ENCODE measurements at places on chromosomes 7 and 10. TPM values are rescaled to one million over a fixed set of nuclear protein-coding genes. Genes with fewer than 3 reads are reported as not detected.

SDHAF3 gene
- total RNA-seq: not detected

GRCh38 chr10:119441921-119442757 is 100.4 kb downstream of the RGS10 start:
- DNase-seq: no peak

DNA sequence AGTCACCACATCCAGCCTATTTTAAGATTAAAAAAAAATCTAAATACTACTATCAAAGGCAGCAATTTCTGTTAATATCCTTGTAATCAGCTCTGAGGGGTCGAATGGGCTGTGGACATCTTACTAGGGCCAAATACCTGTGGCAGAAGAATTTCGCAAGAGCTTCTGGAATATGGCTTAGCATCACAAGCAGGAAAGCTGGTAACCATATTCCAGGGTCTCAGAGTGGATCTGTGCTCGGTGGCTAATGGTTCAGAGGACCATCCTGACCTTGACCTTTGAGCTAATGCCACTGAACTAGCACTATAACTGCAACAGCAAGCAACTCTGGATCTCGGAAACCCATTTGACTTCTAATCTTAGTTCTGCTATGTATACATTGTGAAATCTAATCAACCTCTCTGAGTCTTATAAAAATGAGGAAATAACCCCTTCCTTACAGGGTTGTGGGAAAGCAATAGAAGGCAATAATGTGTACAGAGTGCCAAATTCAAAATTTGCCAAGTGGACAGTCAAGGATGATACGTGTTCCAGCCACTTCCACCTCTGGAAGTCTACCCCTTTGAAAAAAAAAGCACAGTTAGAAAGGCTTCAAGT is 65.5 kb downstream of the CYP26A1 start:
- no peak for DNase-seq

GRCh38 chr10:70974920-70975319 is 86.6 kb upstream of the PCBD1 start:
- DNase-seq: no peak

DNA sequence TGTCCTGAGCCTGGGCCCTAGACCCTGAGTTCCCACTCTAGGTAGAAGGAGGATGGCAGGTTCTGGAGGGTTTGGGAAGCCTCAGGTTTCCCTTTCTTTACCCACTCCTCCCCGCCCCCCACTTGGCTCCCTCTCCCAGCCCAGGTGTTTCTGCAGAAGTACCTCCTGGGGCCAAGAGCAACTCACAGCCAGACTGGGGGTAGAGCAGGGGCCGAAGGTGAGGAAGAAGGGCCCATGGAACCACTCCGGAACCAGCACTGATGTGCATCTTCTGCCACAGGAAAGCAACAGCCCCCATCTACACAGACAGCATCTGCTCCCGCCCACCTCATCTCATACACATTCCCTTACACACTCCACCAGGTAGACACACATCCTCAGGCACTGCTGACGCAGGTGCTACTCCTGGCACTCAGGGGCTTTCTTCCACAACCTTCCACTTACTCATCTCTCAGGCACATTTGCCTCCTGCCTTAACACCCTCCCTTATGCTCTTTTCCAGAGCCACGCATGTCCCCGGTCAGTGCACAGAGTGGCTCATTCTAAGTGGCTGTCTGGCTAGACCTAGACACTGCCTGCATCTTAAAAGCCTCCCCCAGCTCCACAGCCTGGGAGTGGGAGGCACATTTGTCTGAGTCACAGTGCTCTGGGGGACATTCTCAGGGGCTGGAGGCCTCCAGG is 1.8 kb downstream of the EPHB6 start:
- DNase-seq: no peak

DNA sequence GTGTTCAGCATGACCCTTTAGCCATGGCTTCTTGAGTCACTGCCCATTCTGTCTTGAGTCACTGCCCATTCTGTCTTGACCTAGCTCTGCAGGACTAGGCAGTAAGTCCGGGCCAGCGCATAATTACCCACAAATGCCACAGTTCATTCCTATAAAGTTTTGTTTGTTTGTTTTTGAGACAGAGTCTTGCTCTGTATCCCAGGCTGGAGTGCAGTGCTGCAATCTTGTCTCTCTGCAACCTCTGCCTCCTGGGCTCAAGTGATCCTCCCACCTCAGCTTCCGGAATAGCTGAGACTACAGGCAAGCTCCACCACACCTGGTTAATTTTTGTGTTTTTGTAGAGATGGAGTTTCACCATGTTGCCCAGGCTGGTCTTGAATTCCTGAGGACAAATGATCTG is 32.7 kb upstream of the TARP start:
- DNase-seq: no peak

DNA sequence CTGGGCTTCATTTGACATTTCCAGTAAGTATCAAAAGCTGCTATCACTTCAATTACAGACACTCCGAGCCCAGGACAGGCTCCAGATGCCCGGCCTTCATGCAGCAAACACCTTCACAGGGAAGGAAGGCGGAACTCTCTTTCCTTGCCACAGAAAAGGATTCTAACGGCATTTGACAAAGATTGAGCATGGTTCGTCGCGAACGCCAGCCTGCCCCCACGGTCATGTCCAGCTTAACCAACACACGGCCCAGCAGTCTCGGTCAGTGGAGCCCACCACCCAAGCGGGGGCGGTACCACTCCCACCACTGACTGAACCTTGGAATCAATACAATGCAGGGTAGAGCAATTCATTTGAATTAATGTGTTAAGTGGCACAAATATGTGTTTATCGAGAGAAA is 607.2 kb downstream of the DNAJB6 start:
- no peak for DNase-seq

GCC1 gene
- 11.2 TPM for total RNA-seq

GRCh38 chr10:124652200-124652599 is 92.0 kb downstream of the FAM53B start:
- DNase-seq: no peak

DNA sequence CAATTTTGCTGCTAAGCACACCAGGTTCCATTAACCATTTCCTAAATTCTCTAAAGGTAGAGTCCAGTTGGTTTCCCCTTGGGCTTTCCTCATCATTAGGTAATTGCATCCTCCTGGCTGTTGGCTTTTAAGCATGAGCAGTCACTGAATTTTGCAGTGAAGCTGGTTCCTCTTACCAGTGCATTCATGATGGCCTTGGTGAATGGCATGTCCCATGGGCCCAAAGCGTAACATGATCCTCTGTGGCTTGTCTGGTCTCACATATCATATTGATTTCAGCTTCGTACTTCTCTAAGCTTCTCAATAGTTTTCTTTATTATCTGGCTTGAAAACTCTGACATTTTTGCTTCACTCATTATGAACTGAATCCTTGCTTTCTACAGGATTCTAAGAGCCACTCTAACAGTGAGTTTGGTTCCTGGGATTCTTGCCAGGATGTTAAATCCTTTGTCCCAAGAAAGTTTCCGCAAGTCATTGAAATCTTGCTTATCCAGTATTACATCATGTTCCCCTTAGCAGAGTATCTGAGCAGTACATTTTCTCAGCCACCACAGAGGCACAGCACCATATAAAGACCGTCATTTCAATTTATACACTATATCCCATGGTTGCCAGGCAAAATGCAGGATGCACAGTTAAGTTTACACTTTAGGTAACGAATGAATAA is 134.2 kb downstream of the PTN start:
- DNase-seq: no peak

- DNase-seq: no peak
Measured at GRCh38 chr10:100319707-100320402, 10.2 kb downstream of the PKD2L1 start.

DNA sequence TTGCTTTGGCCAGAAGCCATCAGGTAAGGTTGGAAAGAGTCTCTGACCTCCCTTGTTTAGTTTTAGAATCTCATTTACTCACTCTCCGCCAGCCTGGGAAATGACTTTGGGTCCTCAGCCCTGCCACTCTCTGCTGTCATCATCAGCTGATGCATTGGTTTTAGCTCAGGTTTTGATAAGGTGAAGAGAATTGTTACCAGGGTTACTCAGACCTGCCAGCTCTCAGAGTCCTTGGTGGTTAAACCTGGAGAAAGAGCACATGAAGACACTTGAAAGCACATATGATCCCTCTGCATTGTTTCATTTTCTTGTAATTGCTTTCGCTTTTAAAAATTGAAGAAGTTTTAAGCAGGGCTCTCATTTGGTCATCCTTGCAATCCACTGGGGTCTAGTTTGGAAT is 4.0 kb upstream of the CROT start:
- no peak for DNase-seq

DNA sequence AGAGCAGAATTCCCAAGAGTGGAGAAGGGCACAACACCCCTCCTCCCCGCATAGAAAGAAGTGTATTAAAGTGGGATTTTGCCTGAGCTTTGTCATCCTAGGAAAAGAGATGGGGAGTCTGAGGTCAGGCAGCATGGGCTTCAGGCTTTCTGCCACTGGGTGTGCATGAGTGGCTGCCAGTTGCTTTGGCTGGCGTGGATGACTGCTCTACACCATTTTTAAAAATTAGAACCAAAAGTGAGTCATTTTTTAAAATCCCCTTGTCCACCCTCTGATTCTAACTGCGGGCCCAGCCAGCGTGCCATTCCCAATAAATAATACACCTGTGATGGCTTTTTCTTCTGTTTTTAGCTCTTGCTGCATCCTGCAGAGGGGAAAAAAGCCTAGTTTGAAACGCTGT is 13.4 kb downstream of the SLC29A3 start:
- DNase-seq: no peak

EIF5AL1 gene
- total RNA-seq: 0.21 TPM

GRCh38 chr7:98133621-98134303 is 27.1 kb downstream of the LMTK2 start:
- no peak for DNase-seq

Data from ascending aorta (tissue), 2 donors.